ENCODE measurements at places on chromosomes 5 and 9. TPM values are rescaled to one million over a fixed set of nuclear protein-coding genes. Genes with fewer than 3 reads are reported as not detected.
A peak's percentile ranks its signal among the peaks of the same experiment; 100 is the strongest.

DNA sequence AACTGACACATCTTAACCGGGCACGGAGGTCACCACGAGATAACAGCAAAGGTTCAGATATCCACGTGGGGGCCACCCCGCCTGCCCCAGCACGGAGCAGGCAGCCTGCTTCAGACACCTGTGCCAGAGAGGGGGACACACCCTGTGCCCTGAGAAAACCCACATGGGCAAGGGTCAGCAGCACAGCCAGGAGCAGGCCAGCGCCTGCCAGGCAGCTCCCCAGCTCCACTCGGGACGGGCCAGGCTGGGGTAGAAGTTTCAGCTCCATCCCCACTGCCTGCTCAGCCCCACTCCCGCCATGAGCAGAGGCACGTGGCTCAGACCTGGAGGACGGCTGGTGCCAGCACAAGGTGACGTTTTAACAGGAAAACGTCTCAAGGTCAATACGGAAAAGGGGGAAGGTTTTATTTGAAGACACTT lies 22.2 kb downstream of the SLC12A7 start:
- no peak for DNase-seq

WWC1 gene
- total RNA-seq = 0.60 TPM

- DNase-seq = peak; percentile 10
These were observed 146.1 kb downstream of the MAST4 start for GRCh38 chr5:66742083-66742895.

GLDC gene
- 0.69 TPM for total RNA-seq

GRCh38 chr5:5165541-5166002 lies 25.4 kb downstream of the ADAMTS16 start:
- no peak for DNase-seq

- DNase-seq = no peak
These were observed 39.0 kb upstream of the ZFP37 start for GRCh38 chr9:113095561-113095960.

CCDC69 gene
- 79.4 TPM for total RNA-seq

GRCh38 chr5:118620233-118620632 lies 368.1 kb downstream of the DTWD2 start:
- no peak for DNase-seq

GRCh38 chr5:926417-927171 lies 33.9 kb downstream of the TRIP13 start:
- DNase-seq = peak; percentile 16

GRCh38 chr5:33321026-33321425 lies 119.7 kb upstream of the TARS1 start:
- DNase-seq = no peak

GRCh38 chr5:75524071-75524470 lies 12.4 kb downstream of the POLK start:
- DNase-seq = no peak

GRCh38 chr5:66209794-66210193 lies 65.7 kb downstream of the SREK1 start:
- no peak for DNase-seq

GRCh38 chr5:168304349-168304748 lies 12.9 kb downstream of the WWC1 start:
- DNase-seq = no peak

EGFLAM gene
- total RNA-seq = not detected

DNA sequence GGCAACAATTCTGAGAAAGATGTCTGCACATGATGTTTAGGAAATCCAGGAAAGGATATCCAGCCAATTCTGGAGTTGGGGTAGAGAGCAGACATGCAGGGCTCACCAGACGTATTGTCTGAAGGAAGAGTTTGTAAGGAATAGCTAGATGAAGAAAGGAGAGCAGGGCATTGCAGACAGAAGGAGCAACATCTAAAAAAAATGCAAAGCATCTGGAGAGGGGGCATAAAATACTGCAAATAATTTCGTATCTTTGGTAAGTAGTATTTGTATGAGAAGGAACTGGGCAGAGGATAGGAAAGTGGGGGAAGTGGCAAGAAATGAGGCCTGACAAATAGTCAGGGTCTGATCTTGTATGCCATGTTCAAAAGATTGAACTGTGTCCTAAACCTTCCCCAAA lies 74.8 kb downstream of the MACIR start:
- no peak for DNase-seq

- DNase-seq = no peak
These were observed 13.4 kb downstream of the DBN1 start for GRCh38 chr5:177459819-177460628.

SLC6A19 gene
- total RNA-seq = not detected

STK32A gene
- not detected for total RNA-seq

GRCh38 chr5:163460562-163461171 lies at the start of gene HMMR:
HMMR (plus strand) TSS chr5:163460632; CDS start chr5:163460693, 61 bp downstream.
- no peak for DNase-seq

DNA sequence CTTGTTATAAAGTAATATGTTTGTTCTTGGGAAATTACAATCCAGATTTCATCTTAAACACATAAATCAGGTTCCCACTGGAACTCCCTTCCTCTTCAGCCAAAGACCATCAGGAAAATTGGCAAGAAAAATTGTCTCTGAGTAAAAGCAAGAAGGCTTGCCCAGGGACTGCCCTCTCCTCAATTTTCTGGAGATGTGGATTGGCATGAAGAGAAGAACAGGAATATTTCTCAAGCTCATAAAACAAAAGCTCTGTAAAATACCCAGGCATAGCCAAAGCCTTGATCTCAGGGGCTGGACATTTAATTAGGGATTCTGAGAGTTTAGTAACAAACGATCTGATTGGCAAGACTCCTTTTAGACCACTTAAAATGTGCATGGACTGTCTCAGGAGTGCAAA lies 223.4 kb downstream of the ZNF608 start:
- DNase-seq = no peak

GRCh38 chr5:6750142-6750840 lies 37.1 kb downstream of the TENT4A start:
- DNase-seq = no peak

DNA sequence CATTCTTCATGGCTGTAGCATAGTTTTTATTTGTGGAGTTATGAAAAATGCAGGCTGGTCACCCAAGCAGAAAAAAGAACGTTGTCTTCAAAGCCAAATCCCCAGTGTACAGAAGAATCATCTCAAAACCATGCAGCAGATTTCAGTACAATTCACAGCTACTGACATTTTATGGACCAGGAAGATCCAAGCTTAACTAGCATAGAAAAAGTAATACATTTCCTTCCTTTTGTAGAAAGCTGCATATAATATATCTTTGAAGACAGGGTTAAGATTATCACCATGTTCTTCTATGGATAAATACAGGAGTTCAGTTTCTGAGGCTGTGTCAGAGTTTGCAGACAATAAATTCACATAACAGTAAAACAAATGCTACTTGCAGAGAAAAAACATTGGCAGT lies 1054.8 kb upstream of the C9orf72 start:
- no peak for DNase-seq

OTP gene
- not detected for total RNA-seq

ABO gene
- total RNA-seq = 0.27 TPM

DNA sequence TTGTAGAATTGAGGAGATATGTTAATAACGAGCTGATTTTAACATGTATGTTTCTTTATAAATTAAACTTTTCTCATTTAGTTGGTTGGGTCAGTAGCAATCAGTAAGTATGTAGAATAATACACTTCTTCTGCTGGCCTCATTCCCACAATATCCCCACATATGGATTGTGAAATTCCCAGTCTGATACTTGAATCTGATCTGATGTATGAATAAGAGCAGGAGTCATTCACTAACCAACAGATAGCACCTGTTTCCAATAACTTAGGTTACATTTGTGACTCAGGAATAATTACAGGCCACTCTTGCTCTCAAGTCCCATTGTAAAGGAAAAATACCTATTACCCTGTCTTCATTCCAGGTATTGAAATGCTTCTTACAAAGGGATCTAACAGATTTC lies 23.9 kb downstream of the SLC36A1 start:
- DNase-seq = no peak

PRLR gene
- total RNA-seq = not detected

DNA sequence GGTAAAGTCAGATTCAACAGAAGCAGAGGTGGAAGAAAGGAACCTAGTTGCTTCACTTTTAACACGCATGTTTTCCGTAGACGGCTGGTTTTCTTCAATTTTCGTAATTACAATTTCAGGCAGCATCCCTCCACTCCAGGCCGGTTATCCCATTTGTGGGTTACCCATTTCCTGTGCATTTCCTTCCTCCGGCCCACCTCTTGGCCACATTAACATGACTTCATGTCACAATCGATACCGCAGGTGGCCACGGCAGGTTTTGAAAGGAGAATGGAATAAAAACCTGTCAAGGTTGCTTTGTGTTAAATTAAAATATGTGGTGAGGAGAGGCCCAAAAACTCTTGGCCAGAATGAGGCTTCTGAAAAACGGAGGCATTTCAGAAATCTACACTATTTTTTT lies 130.2 kb downstream of the PCSK5 start:
- no peak for DNase-seq

GRCh38 chr5:178940569-178941360 lies at the start of gene ZNF454:
ZNF454 (plus strand) TSS chr5:178941198; CDS start chr5:178942792, 1,594 bp downstream.
- DNase-seq = no peak

GRCh38 chr5:138716456-138716924 lies 36.7 kb upstream of the CTNNA1 start:
- DNase-seq = no peak

DNA sequence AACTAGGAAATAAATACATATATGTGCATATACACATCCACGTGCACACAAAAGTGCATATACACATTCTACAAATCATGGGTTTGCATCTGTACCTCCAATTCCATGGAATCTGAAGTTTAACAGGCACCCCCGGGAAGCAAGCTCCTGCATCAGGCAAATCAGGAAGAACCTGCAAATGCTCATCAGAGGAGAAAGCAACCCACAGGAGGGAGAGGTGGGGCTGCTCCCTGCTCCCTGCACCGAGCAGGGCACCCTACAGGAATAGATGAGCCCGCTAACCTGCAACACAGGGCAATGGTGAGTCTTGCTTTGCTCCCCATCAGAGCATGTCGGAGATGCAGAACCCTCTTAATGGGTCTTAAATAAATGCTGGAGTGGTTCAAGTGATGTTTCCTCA lies 151.3 kb downstream of the DAB2IP start:
- no peak for DNase-seq

TRIM23 gene
- total RNA-seq = 9.6 TPM

MYO10 gene
- not detected for total RNA-seq

- peak; percentile 18 for DNase-seq
These were observed 298.4 kb upstream of the PRDM9 start for GRCh38 chr5:23208959-23209431.

DND1 gene
- 2.2 TPM for total RNA-seq

DNA sequence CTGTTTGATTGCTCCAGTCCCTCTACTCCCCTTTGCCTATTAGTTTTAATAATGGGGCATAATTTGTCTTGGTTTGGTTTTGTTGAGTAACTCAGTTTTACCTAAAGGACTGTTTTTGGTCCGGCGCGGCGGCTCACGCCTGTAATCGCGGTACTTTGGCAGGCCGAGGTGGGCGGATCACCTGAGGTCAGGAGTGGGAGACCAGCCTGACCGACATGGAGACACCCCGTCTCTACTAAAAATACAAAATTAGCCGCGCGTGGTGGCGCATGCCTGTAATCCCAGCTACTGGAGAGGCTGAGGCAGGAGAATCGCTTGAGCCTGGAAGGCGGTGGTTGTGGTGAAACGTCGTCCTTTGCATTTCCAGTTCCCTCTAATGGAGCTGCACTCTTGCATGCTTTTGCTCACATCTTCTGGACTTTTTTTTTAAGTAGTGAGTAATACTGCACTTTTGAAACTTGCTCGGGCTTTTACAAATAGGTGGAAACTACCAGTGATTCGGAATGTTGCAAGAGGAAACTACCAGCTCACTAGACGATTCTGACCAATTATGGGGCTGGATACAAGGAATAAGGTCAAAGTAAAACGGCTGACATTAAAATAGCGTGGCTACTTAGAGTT lies 721 bp upstream of the MAML1 start:
- DNase-seq = peak; percentile 10

SLC34A1 gene
- 0.27 TPM for total RNA-seq

DNA sequence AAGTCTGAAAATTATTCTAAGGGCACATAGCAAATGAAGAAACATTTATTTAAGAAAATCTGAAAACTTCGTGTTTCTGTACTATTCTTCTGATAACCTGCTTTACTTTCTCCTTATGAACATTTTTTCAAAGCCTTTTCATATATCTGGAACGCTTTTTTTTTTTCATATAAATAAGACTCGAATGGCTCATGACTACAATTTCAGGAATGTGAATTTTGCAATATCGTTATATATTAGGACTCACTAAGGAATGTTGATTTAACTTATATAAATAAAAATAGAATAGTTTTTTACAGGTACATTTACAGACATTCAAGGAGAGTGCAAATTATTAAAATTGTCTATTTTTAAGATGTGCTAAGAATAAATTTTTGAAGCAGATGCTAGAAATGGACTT lies 42.9 kb downstream of the GPBP1 start:
- DNase-seq = no peak

- DNase-seq = no peak
These were observed 87.8 kb upstream of the TLR4 start for GRCh38 chr9:117616431-117616831.

GRCh38 chr5:33170411-33170810 lies 270.4 kb upstream of the TARS1 start:
- DNase-seq = no peak

DNA sequence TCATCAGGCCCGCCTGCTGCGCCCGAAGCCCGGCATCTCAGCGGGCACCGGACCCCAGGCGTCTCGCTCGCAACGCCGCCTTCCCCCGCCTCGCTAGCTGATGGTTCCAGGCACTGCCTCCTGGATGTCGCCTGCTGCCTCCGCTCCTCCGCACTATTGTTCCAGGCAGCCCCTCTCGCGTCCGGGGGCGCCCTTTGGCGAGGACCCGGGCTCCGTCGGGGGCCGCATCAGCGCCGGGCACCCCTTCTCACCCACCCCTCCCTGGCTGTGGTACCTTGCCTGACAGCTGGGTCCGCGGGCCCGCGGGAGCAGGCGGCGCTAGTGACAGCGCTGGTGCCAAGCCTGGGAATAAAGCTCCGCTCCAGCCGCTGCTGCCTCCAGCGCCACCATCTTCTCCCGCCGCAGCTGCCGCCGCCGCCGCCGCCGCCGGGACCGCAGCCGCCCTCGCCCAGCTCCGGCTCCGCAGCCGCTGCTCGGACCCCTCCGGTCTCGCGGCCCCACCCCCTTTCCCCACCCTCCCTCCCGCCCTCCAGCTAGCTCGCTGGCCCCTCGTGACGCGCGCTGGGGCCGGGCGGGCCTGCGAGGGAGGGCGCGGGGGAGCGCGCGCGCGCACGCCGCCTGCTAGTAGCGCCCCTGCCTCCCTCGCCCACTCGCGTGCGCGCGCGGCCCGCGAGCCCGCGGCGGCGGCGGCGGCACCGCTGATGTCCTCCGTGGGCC lies at the start of gene APBA1:
APBA1 (minus strand) TSS at position 493 of the 717 bp plus-strand sequence.
- DNase-seq = peak; percentile 14
